ENCODE measurements at places on chromosomes 5 and 9.
A peak's percentile ranks its signal among the peaks of the same experiment; 100 is the strongest.

DNA sequence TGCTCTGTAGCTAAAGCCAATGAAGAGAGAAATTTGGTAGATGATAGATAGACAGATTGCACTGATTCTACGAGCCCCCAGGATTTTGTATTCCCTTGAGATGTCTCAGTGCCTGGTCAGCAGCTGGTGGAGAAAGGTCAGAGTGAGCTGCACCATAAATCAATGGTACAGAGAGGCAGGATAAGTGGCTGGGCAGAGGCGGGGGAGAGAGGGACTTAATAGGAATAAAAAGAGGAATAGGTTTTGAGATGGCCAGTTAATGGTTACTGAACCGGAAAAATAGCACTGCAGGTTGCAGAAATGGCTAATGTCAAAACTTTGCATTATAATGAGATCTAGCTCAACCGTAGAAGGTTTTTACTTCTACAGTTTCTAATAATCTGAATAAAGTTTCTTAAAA lies 47.9 kb upstream of the SLC12A2 start:
- DNase-seq = no peak

GRCh38 chr9:119221276-119221675 lies 148.0 kb downstream of the BRINP1 start:
- DNase-seq = no peak

- no peak for DNase-seq
Measured at GRCh38 chr9:37936376-37936775, 32.4 kb upstream of the SLC25A51 start.

- DNase-seq = no peak
Measured at GRCh38 chr5:125006011-125006685, 259.7 kb upstream of the ZNF608 start.

DNA sequence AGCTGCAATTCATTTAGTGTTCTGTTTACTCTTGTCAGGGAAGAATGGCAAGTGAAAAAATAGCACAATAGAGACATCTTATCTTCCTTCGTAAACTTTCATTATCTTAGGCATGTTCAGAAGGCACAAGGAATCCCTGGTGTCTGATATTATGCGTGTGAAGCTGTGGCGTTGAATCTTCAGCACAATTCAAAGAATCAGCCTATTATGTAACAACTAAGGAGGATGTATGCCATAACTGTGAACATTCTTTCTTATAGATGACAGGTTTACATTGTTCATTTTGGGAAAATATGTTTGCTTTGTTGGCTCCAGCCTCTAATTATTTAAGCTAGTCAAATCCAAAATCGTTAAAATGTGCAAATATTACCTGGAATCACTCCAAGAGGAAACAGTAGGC lies 446.1 kb downstream of the ANXA1 start:
- DNase-seq = no peak

DNA sequence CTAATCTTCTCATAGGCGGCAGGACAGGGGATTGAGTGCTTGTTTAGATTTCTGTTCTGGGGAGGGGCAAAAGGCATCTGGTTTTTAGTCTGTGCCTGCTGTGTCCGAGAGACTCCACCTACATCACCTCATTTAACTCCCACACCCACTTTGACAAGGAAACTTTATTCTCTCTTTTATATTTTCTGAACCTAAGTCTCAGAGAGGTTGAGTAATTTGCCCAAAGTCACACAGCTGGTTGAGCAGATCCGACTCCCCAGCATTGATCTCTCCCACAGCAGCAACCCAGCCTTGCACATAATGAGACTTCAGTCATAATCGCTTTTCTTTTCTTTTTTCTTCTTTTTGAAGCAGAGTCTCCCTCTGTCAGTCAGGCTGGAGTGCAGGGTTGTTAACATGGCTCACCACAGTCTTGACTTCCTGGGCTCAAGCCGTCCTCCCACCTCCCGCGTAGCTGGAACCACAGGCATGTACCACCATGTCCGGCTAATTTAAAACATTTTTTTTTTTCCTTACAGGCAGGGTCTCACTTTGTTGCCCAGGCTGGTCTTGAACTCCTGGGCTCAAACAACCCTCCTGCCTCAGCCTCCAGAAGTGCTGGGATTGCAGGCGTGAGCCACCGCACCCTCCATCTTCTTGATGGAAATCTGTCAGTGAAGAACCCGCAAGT lies 36.5 kb upstream of the ANKRD33B start:
- DNase-seq = no peak

DNA sequence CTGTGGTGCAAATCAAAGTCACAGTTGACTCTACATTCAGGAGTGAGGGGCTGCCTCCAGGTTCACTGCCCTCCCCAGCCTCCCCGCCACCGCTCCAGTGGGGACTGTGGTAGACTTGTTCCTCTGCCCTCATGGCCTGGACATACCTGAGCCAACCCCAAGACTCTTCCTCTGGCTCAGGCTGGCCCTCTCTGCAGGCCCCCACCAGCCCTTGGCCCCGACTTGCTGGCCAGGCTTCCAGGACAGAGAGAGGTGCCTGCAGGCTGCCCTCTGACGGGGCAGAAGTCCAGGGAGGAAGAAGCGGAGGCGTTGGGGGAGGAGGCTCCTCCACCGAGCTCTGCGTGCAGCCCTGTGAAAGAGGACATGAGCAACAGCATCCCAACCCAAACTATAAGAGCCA lies 2.8 kb upstream of the SARDH start:
- no peak for DNase-seq

GRCh38 chr9:33752130-33752637 lies 43.2 kb upstream of the PRSS3 start:
- no peak for DNase-seq

DNA sequence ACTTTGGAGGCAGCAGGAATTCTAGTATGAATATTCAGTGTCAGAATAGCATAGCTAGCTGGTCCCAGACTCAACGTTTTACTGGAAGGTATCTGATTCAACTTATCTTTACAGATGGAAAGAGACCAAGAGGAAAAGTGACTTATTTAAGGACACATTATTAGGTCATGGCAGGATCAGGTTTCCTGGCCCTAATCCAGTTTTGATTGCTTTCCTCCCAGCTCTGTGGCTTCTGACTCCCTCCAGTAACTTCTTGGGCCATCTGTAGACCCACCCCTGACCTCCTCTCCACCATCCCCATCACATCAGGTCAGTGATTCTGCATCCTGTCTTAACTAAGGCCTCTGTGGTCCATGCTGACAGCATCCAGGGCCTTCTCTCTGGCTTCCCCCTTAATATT lies 38.4 kb downstream of the SH3TC2 start:
- no peak for DNase-seq

DNA sequence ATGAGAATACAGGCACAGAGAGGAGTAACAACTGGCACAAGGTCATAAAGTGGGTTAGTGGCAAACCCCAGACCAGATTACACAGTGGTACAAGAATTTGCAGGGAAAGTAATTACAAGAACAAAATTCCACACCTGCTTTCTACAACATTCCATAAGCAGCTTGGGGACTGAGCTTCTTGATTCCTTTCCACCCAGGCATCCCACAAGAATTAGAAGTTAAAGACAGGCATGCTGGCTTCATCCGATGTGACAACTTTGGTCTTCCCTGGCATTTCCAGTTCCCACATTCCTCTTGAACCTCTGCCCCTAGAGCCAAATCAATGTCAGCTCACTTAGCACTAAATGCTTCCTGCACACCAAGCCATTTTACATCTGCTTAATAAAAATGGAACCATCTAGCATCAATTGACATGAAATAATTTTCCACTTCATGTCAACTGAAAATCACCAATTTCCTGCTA lies 435.8 kb upstream of the PAPPA start:
- no peak for DNase-seq

- no peak for DNase-seq
Measured at GRCh38 chr5:13695076-13695712, 249.3 kb downstream of the DNAH5 start.

DNA sequence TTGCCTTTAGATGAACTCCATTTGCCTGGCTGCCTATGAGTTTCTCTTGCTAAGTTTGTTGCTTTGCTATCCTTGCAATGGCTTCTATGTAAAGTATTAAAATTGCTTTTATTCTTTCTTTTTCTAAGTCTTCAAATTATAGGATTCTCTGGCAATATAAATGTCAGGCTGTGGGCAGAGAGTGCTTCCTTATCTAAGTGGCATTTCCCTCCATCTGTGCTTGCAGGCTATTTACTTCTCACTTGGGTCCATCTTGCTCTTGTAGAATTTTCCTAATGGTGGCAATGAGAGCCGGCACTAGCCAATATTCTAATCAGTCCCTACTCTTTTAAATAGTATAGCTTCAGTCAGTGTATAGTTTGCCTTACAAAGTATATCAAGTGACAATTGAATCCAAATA lies 63.3 kb downstream of the FAM174A start:
- no peak for DNase-seq

GRCh38 chr5:141878186-141878710 lies at the start of gene PCDH1:
PCDH1 (minus strand) TSS chr5:141878410; CDS start chr5:141878262, 148 bp downstream.
- DNase-seq = no peak

DNA sequence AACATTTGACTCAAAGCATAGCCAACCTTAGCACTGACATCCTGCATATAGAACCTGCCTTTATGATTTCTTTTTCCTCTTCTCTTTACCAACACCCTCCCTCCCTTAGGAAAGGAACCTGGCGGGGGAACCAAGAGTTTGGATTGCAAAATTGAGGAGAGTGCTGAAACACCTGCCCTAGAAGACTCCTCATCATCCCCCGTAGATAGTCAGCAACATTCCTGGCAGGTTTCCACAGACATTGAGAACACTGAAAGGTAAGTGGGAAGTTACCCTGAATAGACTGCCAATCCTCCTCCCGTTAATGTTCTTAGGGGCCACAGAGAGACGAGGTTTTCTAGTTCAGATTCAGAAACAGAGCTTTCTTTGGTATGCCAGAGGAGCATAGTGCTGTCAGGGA lies 88.8 kb downstream of the RGS7BP start:
- DNase-seq = no peak

- DNase-seq = peak; percentile 62
Measured at GRCh38 chr5:57176350-57176857, 2.5 kb downstream of the GPBP1 start.

- DNase-seq = no peak
Measured at GRCh38 chr9:81855538-81855937, 72.7 kb upstream of the SPATA31D4 start.

DNA sequence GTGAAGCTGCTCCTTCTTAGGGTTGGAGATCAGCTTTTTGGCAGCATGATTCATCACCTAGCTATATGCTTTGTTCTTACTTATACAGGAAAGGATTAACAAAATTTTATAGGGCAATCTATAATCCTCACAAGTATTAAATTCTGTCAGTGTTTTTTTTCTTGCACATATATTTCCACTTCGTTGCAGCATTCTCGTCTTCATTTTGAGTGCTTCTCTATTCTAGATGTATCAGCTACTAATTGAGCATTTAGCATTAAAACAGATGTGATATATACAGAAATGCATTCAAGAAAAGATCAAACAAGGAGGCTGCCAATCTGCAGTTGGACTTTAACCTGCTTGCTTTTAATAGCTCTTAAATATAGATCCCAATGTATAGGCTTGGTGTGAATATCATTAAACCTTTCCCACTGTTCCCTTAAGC lies 3.6 kb upstream of the CTXN3 start:
- no peak for DNase-seq

DNA sequence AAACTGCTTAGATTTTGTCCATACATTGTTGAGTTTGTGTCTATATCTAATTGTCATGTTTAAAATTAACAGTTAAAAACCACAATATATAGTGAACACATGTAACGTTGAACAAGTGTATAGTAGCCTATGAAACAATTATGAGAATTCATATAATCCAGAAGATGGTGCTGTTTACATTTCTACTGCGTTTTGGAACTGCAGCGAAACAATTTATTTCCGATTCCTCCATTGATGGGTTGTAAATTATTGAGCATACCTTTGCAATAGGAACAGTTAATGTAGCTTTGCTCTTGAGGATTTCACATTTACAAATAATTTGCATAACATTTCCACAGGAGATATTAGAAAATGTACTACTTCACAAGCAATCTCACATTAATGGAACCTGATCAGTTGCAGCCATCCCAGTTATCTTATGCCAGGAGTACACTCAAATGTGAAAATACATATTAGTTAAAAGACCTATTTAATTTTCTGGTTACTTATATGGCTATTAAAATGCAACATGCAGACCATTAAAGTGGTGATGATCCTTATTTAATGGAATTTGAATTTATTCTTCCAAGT lies 411.8 kb downstream of the CDH10 start:
- DNase-seq = no peak

- no peak for DNase-seq
Measured at GRCh38 chr9:134917431-134918373, at the start of gene FCN1. FCN1 (minus strand) TSS chr9:134917912; CDS start chr9:134917871, 41 bp downstream.

DNA sequence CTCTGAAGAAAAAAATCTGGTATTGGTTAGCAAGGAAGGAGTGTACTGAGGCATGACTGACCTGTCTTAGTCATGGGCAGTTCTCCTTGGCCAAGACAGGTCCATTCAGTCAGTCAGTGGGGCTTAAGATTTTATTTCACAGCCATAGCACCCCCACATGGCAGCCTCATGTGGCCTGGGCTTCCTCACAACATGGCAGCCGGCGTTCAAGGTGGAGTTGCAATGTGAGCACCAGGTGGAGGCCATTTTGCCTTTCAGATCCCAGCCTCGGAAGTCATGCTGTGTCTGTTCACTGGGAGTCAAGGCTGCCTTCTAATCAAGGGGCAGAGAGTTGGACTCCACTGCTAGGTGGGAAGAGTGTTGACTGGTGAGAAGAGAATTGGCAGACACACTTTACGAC lies 10.3 kb upstream of the CARD19 start:
- DNase-seq = no peak

DNA sequence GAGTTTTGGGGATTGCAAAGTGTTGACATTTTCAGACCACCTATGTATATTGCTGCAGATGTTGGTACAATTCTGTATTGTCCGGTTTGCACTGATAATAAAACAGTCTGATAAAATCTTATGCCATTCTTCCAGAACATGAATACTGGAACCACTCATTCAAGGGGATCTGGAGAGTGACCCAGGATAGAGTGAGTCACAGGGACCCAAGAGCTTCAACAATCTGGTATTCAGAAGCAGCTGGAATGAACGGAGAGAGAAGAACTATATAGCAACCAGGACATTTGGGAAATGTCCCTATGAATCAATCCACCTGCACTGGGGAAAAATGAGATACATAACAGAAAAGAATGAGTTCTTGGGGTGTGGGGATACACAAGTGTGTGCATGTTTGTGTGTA lies 73.3 kb downstream of the SH3TC2 start:
- no peak for DNase-seq

DNA sequence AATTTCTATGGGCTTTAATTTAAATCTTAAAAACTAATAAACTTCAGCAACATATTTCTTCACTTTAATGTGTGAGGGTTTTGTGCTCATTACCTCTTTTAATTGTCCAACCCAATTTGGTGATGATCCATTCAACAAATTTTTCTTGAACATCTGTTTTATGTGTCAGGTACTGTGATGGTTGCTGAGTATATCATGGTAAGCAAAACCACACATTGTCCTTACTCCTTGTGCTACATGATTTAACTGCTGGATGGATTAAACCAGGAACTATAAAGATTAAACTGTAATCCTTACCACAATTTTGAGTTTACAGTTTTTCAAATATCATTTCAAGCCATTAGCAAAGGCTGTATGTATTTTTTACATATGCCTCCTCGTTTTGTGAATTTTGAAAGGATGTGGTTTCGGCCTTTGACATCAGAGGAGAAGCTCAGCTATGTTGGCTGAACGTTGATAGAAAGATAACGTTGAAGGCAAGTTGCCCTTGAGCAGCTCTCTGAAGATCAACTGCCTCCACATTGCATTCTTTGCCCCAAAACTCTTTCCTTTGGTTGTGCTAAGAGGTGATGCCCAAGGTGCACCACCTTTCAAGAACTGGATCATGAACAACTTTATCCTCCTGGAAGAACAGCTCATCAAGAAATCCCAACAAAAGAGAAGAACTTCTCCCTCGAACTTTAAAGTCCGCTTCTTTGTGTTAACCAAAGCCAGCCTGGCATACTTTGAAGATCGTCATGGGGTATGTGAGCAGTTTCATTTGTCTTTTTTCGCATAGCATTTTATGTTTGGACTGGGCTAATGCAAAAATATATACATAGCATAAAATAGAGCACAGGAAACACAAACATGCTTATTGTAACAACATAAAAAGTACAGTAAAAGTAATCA lies at the start of gene ITK:
TSS of gene ITK (plus strand) at position 467 of the 891 bp plus-strand sequence. CDS start at position 605, 138 bp downstream.
- no peak for DNase-seq

All from stromal cell of bone marrow (primary cell).